Activated T-cell treated with anti-CD3 and anti-CD28 coated beads, Interleukin-2, amount 50 U/mL, for 24 hours (primary cell): ENCODE measurements at places on chromosomes 7 and 10.

- DNase-seq = no peak
These were observed 25.0 kb downstream of the GPR22 start for GRCh38 chr7:107494884-107495283.

- no peak for DNase-seq
These were observed 29.4 kb upstream of the TNRC18 start for GRCh38 chr7:5452937-5453540.

DNA sequence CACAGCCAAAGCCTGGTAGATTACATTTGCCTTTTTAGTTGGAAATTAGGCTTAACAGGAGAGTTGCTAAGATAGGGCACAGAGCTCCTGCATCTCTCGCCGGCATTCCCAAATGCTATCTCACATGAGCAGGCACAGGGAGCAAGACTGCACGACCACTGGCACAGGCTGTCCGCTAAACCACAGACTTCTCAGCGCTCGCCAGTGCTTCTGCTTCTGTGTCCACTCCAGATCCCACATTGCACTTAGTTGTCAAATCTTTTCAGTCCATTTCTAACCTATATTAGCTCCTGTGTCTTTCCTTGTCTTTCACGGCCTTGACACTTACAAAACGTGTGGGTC lies 138.9 kb downstream of the EGFR start:
- no peak for DNase-seq

DNA sequence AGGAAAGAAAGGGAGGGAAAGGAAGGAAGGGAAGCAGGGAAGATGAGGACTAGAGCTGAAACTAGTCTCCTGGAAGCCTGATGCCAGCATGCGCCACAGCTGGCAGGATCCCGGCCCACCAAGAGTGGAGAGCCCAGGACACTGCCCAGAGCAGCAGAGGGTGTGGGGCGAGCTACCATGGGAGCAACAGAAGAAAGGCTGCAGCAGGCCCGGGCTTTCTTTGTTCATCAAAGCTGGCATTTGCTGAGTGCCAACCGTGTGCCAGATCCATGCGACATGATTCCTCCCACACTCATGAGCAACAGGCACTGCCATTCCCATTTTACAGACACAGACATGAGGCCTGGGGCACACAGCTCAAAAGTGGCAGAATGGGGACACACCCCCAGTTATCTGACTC lies 68.9 kb downstream of the FAM53B start:
- DNase-seq = no peak

GRCh38 chr10:31706464-31707092 lies 222.1 kb downstream of the ARHGAP12 start:
- DNase-seq = no peak

DNA sequence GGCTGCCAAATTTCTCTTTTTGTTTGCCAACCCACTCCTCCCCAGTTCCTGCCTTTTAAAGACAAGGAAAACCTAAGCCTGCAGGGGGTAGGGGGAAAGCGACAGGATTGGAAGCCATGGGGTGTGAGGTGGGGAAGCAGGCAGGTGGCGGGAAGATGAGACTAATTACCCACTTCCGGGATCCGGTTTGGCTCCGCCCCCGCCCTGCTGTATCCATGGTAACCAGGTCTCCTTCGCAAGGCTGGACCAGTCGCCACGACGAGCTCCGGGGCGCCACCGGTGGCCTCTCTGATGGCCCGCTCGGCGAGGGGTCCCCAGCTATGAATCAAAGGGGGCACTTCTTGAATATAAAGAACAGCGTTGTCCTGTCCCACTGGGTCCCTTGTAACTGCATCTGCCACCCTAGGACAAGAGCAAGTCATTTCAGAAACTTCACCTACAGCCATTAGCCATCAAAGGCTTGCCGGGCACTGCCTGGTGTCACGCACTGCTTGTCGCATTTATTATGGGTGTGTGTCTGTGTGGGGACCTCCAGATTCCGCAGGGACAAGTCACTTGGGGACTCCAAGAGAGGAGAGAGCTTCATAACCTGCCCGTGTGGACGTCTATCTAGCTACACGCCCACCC lies 55.4 kb upstream of the LMTK2 start:
- DNase-seq = peak; percentile 75

- DNase-seq = peak; percentile 79
These were observed 26.5 kb upstream of the CCDC126 start for GRCh38 chr7:23570592-23571200.

DNA sequence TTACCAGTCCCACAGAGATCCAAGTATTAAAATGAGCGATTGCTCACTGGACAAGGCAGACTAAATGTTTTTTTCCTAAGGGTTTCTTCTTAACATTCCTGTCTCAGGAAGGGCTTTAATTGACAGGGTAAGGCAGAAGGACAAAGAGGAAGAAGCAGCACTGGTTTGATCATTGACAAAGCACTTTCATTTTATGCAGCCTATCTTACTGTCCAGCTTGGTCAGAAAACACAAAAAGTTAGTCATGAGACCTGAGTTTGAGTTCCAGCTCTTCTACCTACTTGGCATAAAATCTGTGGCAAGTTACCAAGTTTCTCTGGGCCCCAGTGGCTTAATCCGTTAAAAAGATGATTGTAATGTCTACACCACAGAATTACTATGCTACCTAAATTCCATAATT lies 458.5 kb downstream of the GFRA1 start:
- no peak for DNase-seq

DNA sequence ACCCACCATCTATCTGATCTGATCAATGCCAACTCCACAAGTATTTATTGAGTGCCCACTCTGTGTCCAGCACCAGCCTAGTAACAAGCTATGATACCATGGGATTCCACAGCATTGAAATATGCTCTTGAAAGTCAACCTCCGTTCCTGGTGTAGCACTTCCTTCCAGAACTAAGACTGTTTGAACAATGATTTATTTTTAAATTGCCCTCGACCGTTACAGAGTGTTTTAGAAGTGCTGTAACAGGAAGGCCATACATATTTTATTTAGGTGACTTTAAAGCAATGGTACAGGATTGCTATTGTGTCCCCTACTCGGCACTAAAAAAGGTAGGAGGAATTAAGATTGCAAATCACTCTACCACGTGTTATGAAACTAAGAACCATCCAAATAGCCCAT lies 225.6 kb downstream of the TEX36 start:
- DNase-seq = no peak

- DNase-seq = no peak
These were observed 208.6 kb upstream of the CCDC6 start for GRCh38 chr10:60114765-60115586.

DNA sequence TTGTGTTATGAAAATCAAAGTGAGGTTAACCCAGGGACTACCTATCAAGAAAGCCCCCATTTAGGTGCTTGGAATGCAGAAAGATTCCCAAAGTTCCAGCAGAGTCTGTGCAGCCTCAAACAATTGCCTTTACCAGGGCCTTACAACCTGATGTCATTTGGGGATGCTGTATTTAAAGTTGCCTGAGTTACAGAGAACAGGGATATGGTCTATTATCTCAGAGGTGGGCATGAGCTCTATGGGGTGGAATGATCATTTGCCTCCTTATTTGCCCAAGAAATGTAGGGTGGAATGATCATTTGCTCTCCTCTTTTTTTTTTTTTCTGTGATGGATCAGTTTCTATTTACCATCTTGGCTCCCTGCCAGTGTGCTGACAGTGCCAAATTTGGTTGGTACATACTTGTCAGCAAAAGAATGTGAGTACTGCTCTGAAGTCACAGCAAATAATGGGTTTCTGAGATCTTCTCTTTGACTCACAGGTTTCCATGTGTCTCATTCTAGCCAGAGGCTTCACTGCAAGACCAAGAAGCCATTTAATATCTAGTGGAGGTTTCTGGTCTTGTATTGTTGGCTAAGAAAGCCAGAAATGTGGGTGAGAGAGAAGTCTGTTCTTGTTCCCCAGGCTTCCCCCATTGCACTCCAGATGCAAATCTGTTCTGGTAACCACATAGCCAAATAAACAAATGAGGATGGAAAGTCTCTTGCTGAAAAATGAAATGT lies 45.5 kb upstream of the ZNRF2 start:
- DNase-seq = no peak

- no peak for DNase-seq
These were observed 1160.9 kb upstream of the LRRN3 start for GRCh38 chr7:109930049-109930448.

DNA sequence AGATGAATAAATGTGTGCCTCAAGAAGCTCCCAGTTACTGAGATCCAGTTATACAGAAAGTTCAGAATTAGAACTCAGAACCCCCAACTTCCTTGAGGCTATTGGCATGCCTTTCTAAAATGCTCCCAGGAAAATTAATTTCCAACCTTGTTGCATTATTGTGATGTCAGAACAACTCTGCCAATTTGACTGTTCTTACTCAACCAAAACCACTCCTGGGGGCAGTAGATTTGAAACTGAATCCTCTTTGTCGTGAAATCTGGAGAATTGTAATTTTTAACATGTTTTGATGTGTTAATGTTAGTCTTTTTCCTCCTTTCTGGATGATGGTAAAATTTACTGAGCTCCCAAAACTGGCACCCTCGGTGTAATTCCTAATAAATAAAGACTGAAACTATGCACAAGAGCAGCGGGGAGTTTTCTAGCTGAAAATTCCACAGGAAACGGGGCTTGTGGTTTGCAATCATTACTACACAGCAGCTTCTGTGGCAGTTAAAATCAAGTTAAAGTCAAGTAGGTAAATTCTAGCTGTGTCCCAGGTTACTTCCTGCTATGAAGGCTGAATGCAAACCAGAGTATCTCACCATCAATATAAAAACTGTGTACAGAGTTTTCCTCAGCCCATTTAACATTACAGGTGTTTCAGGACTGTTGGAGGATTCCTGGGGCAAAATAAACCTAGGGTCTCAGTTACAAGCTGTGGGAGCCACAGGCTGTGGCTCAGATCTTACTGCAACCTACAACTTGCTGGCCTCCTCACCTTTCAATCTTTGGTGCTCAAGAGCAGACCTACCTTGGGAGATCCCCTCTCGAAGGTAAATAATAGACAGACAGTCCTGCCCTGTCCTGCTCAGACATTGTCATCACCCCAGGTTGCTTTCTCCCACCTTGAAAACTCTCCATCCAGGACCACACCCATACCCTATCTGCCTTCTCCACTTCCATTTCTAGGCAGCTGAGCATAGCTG lies 156.3 kb upstream of the KMT2E start:
- no peak for DNase-seq

DNA sequence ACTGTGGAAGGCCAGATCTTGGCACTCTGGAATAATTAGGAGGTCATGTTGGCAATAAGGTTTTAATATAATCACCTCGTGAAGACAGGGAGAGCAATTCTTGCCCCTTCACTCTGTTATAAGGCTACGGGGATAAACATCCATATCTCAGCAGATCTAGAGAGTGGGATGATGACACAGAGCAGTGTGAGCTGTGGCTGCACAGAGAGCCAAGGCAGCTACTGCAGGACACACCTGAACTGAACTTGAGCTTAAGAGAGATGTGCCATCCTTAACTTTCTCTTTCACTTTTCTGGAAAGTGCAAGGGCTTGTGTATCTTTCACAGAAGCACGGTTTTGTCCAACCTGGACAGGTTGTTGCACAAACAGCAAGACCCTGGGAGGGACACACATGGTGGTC lies 174.7 kb downstream of the GATA3 start:
- no peak for DNase-seq

GRCh38 chr10:123458933-123459332 lies 207.2 kb upstream of the GPR26 start:
- DNase-seq = no peak

- no peak for DNase-seq
These were observed 583.5 kb upstream of the SEMA3D start for GRCh38 chr7:85770332-85770731.

DNA sequence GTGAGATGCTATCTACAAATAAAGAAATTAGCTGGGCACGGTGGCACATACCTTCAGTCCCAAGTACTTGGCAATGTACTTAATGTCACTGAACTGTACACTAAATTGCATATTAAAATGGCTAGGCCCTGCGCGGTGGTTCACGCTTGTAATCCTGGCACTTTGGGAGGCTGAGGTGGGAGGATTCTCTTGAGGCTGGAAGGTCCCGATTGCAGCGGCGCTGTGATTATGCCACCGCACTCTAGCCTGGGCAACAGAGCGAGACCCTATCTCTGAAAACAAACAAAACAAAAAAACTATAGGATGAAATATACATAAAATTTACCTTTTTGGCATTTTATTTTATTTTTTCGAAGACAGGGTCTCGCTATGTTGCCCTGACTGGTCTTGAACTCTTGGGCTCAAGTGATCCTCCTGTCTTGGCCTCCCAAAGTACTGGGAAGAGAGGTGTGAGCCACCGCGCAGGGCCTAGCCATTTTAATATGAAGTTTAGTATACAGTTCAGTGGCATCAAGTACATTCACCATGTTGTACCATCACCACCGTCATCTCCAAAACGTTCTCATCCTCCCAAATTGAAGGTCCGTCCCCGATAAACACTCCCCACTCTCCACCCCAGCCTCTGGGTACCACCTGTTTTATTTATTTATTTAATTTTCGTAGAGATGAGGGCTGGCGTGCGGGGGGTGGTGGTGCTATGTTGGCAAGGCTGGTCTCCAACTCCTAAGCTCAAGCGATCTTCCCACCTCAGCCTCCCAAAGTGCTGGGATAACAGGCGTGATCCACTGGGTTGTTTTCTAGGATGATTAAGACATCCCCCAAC lies 1.3 kb upstream of the EIF3B start:
- DNase-seq = no peak

DNA sequence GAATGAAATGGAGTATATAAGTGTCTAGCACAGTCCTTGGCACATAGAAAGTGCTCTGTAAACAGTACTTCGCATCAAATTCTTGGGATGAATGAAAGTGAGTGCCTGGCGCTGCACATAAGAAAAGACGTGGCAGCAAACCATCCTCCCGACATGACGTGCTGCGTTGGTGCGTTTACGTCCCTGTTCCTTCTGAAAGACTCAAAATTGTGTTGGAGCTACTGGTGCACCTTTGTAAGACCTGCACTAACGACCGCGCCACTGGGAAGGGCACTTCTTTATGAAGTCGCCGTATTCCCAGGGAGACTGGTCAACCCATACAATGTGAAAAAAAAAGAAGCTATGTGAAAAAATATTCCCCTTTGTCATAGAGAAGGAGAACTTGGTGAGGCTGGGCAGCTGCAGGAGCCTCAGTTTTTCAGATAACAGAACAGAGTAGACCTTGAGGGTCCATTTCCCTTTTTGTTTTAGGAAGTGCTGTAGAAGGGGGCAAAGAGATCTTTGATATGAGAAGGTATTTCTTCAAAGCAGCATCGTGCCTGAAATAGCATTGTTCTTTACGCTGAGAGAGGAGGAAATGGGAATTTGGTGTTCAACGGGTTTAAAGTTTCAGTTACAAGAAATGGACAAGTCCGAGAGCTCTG lies 91.7 kb downstream of the PTPRE start:
- no peak for DNase-seq
